T-helper 9 cell (primary cell): ENCODE measurements at places on chromosomes 11 and 22.
A peak's percentile ranks its signal among the peaks of the same experiment; 100 is the strongest.

DNA sequence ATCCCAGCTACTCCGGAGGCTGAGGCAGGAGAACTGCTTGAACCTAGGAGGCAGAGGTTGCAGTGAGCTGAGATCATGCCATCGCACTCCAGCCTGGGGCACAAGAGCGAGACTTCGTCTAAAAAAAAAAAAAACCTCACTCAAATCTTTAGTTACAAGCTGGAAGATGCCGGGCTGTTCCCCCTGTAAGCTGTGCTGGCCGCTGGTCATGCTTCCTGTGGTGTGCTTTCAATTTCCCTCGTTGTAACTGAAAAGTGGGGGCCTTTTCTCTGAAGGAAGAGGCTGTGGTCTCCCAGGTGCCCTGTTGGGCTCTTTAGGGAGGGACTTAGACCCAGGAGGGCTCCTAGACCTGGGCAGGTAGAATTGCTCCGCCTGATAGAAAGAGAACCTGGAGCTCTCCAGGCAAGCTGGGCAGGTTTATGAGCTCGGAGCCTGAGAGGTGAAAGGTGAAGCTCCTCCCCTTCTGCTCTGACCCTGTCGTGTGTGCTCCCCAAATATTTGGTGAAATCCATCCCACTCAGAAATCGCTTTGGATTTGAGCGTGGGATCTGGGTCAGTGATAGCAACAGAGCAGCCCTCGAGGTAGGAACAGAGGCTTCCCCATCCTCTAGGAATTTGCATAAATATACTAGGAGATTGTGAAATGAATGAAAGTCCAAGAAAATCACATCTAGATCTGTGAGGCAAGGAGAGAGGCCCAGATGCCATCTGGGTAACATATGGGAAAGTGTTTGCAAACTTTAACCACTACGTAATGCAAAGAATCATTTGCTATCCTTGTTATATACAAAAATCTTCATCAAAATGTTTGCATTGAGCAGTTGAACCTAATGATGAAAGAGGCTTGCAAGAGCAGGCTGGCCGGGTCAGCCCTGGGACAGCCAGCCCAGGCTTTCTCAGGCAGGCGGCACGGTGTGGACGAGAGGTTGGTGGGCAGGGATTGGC lies 154.3 kb downstream of the FBXO7 start:
- no peak for DNase-seq

DNA sequence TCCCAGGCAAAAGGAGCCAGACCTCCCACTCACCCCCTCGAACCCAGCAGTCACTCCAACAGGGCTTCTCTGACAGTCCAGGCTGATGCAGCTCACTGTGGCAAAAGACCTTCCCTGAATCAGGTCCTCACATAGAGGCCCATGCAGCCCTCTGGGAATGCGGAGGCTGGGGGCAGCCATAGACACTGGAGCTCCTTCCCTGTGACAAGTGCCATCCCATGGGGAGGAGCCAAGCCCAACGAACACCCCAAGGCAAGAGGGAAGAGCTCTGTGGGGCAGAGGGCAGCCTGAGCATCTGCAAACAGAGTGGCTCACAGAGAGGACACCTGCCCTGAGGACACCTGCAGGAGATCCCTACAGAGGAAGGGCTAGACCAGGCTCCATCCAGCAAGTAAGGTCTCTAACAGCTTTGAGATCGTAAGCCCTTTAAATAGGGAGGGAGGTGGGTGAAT lies at the start of gene LINC01488:
LINC01488 (plus strand) TSS at position 271 of the 452 bp plus-strand sequence.
- DNase-seq: no peak

- no peak for DNase-seq
Observed at GRCh38 chr11:130478881-130479280, 30.4 kb downstream of the ADAMTS15 start.

- DNase-seq: no peak
Observed at GRCh38 chr22:32777987-32778386, 23.5 kb upstream of the TIMP3 start.

- DNase-seq: no peak
Observed at GRCh38 chr22:39688186-39688785, 117.7 kb downstream of the CACNA1I start.

GRCh38 chr11:11482730-11483129 lies 129.7 kb upstream of the CSNK2A3 start:
- no peak for DNase-seq

DNA sequence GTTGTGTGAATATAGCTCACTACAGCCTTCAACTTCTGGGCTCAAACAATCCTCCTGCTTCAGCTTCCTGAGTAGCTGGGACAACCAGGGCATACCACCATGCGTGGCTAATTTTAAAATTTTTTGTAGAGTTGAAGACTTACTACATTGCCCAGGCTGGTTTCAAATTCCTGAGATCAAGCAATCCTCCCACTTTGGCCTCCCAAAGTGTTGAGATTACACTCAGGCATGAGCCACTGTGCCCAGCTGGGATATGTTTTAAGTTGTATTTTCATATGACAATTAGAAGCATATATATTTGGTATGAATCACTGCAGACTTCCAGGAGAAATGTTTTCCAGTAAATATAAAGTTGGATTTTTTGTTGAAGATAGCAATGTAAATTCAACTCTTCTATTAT lies 15.4 kb downstream of the DDX10 start:
- no peak for DNase-seq

- DNase-seq: no peak
Observed at GRCh38 chr11:14422052-14422813, 63.2 kb upstream of the RRAS2 start.

DNA sequence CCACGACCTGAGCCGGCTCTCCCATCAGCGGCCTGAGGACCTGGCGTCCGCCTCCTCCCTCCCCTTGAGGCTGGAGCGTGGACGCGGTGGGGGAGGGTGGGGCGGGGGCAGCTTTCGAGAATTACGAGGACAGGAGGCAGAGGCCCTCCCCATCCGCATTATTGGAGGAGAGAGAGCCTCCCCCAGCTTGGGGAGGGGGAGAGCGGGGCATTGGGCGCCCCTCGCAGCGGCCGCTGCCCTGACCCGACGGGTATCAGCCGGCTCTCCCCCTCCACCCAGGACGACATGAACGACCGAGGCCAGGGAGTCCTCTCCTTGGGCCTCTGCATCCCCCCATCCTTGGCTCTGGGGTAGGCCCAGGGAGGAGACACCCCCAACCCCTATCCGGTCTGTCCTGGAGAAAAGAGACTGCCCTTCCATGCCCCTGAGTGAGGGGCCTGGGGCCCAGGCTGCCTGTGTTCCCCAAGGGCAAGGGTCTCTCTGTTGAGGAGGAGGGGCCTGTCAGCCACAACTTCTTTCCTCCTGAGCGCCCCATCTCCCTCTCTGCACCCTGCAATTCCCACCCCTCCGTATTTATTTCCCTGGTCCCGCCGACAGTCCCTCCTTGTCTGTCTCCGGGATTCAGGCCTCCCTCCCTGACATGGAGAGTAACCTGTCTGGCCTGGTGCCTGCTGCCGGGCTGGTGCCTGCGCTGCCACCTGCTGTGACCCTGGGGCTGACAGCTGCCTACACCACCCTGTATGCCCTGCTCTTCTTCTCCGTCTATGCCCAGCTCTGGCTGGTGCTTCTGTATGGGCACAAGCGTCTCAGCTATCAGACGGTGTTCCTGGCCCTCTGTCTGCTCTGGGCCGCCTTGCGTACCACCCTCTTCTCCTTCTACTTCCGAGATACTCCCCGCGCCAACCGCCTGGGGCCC lies 495 bp downstream of the GPR137 start:
- DNase-seq: no peak

DNA sequence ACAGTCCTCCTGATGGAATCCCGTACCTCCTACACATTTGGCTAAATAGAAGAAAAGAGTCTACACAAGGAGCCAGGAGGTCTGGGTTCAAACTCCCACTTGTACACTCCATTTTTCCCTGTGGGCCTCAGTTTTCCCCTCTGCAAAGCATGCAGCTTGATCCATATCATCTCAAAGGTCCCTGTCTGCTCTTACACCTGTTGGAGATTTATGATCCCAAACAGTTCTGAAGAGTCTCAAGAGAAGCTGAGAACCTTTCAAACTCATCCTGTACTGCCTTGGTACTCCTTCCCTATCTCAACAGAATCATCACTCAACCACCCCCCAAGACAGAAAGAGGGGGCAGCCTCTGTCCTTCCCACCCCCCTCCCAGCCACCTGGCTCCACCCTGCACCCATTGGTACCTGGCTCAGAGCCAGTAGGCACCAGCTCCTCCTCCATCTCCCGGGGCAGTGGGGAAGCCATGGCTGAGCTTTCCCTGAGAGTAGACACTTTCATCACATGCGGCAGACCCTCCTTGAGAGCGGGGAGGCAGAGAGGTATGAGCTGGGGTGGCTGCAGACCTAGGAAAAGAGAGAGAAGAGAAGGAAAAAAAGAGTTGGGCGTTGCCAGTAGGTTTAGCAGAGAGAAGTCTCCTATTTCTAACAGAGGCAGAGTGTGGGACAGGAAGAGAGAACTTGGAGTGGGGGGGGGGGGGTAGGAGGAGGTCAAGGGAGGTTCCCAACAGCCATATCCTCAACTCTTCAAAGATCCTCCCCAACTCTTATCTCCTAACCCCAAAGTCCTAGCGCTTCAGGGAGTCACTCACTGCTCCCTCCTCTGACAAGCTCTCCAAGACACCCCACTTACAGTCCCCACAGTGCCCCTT lies 3.1 kb downstream of the TNKS1BP1 start:
- DNase-seq: no peak

- DNase-seq: no peak
Observed at GRCh38 chr11:65047581-65048422, 6.8 kb downstream of the SAC3D1 start.

- peak; percentile 94 for DNase-seq
Observed at GRCh38 chr11:71453037-71453917, at the start of gene NADSYN1. NADSYN1 (plus strand) TSS chr11:71453203; CDS start chr11:71453297, 94 bp downstream.
